Fibroblast of skin of left quadriceps (primary cell): ENCODE measurements at places on chromosomes 4 and X.

- no peak for DNase-seq
Observed at GRCh38 chr4:38987491-38987890, 44.7 kb downstream of the TMEM156 start.

GRCh38 chr4:89800527-89801103, 36.3 kb downstream of the SNCA start:
- no peak for DNase-seq

- no peak for DNase-seq
Observed at GRCh38 chrX:32137525-32137924, 1065.7 kb upstream of the FTHL17 start.

- DNase-seq = no peak
Observed at GRCh38 chr4:146590801-146591200, 47.9 kb upstream of the POU4F2 start.

DNA sequence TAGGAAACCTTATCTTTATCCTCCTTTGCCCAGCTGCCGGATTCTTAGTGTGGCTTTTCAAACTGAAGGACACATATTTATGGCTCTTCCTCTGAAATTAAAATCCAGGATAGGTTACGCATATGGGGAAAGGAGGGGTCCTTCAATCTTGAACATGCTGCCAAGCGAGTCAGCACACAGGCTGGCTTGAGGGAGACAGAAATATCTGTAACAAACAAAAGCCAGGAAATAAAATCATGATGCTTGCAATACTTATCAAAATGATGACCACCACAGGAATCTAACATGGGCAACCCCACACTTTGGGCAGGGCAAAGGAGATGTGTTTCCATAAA, 196.4 kb upstream of the LDB2 start:
- DNase-seq = peak; percentile 27

GRCh38 chrX:94961730-94962129, 1287.7 kb downstream of the FAM133A start:
- DNase-seq = no peak

DNA sequence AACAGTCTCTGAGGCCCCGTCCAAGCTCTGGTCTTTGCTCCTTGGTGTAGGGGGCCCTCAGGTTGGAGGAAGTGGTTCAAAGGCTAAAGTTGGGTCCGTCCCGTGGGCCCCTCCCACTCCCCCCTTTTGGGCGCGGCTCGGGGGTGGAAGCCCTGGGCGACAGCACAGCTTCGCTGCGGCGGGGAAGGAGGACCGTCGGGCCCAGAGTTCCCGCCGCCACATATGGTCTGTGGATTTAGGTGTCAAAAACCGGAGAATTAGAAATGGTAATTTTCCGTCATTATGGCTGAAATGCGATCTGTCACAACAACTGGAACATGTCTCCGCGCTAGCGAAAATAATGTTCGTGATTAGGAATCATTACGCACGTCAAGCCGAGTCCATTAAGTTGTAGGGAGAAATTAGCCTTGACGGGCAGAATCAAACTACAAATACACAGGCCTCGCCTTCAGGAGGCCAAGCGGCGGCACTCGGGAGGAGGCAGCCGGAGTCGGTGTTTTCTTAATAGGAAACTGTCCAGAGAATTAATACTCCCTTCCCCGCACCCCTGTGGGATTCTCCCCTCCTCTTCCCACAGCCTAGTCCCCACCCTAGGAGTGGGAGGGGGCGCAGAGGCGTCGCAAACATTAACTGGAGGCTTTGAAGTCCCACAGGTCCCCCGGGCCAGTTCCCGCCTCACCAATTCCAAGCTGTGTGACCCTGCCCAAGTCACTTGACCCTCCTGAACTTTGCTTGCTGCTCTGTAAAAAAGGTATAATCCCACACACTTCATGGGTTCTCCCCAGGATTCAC, 15.0 kb downstream of the NKX3-2 start:
- no peak for DNase-seq

GRCh38 chrX:122788216-122788615, 395.9 kb upstream of the GRIA3 start:
- no peak for DNase-seq

DNA sequence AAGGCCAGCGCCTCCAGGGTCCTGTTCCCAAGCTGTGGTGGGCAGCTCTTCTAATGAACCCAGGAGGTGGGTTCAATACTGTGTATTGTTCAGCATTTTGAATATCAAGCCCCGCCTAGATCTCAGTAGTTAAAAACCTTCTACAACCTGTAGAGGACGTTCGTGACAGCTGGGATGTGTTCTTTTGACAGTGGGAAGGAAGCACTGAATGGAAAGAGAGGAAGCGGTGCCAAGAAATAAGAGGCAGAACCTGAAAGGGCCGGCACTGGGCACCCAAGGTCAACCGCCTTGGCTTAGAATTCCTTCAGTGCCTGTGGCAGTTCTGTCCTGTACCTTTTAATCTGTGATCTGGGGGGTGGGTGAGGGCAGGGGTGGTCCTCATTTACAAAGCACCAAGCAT, 73.1 kb downstream of the CC2D2A start:
- no peak for DNase-seq

- DNase-seq = peak; percentile 41
Observed at GRCh38 chr4:16641971-16642370, 256.5 kb downstream of the LDB2 start.

DNA sequence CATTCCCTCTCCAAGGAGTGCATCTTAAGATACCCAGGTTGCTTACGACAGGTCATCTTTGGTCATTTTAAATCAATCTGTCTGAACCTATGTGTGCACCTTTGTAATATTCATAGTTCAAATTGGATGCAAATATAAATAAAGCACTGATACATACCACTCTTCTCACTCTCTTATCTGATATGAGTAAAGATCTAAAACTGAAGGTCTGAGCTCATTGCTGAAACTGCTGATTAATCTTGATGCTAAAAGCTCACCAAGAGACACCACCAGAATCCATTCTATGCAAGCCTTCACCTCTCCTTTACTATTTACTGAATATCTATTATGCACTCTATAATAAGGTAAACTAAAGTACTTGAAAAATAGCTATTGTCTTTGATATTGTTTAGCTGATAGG, 16.6 kb downstream of the HSD17B13 start:
- no peak for DNase-seq

GRCh38 chr4:38026158-38026740, 66.1 kb downstream of the PTTG2 start:
- DNase-seq = no peak

- no peak for DNase-seq
Observed at GRCh38 chr4:126976850-126977632, 655.7 kb upstream of the INTU start.

GRCh38 chr4:90027565-90027964, 99.6 kb upstream of the CCSER1 start:
- DNase-seq = no peak

DNA sequence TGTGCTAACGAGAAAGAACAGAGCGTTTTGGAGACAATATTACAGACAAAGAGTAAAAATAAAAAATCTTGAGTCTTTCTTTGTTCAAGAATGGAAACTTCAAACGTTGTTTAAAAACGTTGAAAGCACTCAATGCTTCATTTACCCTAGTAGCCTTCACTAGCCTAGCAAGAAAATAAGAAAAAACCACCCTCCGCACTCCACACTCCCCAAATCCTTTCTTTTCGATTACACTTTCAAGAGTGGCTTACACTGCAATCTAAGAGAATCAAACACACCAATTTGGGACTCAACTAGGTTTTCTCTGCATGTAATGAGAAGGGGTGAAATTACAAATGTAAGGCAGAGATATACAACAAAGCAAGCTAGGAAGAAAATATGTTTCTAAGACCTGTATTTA, 4.7 kb downstream of the TMSB4X start:
- DNase-seq = no peak

GRCh38 chr4:34181891-34182290, 2062.4 kb downstream of the ARAP2 start:
- DNase-seq = peak; percentile 62

- peak; percentile 14 for DNase-seq
Observed at GRCh38 chr4:154314248-154314647, 177.4 kb downstream of the DCHS2 start.

GRCh38 chr4:26484032-26484515, 6.2 kb downstream of the CCKAR start:
- peak; percentile 43 for DNase-seq

- DNase-seq = peak; percentile 88
Observed at GRCh38 chr4:57023104-57023503, 44.4 kb downstream of the POLR2B start.

- DNase-seq = peak; percentile 55
Observed at GRCh38 chr4:20430259-20430941, 178.7 kb downstream of the SLIT2 start.

- DNase-seq = no peak
Observed at GRCh38 chrX:17403189-17403691, 28.2 kb downstream of the NHS start.

GRCh38 chr4:175048906-175049305, 130.7 kb downstream of the ADAM29 start:
- no peak for DNase-seq

DNA sequence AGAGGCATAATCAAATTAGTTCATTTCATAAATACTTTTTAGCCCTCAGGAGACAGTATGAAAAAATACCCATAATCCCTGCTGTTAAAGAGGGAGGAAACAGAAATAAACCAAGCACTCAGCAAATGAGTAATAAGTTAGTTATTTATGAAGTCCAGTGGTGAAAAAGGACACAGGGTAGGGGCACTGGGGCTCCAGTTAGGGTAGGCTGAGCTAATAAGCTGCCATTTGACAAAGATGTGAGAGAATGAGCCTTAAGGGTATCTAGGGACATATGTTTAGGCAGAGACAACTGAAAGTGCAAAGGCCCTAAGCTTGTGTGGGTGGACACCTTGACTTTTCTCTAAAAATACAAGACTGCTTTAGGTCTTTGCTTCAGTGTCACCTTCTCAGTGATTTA, 94.4 kb downstream of the IL15 start:
- DNase-seq = no peak

DNA sequence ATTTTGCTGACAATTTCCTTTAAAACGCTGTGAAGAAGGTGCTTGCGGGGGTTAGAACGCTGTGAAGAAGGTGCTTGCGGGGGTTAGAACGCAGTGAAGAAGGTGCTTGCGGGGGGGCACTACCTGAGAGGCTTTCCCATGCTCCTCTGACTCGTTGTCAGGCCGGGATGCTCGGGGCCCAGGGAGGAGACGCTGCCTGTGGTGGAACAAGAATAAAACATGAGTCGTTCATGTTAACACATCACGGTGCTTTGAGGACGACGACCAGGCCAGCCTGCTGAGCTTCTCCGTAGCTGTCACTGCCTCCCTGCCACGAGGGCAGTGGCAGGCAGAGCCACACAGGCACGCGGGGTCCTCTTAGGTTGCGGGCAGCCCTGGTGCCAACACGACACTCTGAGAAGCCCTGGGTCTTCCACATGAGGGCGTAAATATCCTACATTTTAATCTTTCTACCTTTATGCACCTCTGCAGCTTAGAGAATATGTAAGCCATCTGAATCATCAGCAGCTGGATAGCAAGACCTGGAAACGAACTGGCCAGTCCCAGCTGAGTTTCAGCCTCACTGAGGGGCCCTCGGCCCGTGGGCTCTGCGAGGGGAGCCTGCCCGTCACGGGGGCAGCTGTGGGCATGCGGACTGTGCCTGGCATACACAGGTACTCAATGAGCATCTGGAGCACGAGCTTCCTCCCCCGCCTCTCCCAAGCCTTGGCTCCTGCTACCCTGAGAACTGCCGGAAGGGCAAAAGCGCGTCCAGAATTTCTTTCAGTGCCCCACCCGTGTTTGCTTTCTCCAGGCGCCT, 47.0 kb downstream of the FGFRL1 start:
- no peak for DNase-seq

DNA sequence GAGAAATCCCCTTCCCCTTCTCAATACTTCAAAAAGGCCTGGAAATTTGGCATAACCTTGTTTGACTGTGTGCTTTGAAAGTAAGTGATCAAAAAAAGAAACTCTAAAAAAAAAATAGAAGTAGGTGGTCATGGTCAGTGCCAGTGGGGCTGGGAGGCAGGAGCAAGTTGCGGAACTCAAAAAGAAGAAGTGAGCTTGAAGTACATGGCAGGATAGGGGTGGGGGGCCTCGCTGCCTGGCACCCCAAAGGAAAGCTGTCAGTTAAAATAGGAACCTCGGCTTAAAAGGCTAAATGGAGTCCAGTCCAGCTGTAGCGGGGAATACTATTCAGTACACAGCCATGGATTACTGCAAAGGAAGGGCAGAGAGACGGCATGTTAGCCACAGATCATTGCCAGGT, 12.2 kb upstream of the NKRF start:
- DNase-seq = no peak

- DNase-seq = peak; percentile 30
Observed at GRCh38 chrX:110450050-110450449, 91.4 kb downstream of the RTL9 start.

GRCh38 chrX:53163436-53163835, 61.6 kb downstream of the KDM5C start:
- no peak for DNase-seq

- DNase-seq = no peak
Observed at GRCh38 chr4:132417220-132417619, 731.9 kb upstream of the PCDH10 start.

GRCh38 chr4:97984545-97985131, 158.6 kb downstream of the STPG2 start:
- DNase-seq = no peak

- no peak for DNase-seq
Observed at GRCh38 chr4:135256111-135256510, 1054.5 kb upstream of the PABPC4L start.

- no peak for DNase-seq
Observed at GRCh38 chr4:8280876-8281440, 11.4 kb downstream of the HTRA3 start.
